Right ventricle myocardium inferior (tissue), 1 donor: ENCODE measurements at places on chromosomes 4 and X. TPM values are rescaled to one million over a fixed set of nuclear protein-coding genes. Genes with fewer than 3 reads are reported as not detected.

DNA sequence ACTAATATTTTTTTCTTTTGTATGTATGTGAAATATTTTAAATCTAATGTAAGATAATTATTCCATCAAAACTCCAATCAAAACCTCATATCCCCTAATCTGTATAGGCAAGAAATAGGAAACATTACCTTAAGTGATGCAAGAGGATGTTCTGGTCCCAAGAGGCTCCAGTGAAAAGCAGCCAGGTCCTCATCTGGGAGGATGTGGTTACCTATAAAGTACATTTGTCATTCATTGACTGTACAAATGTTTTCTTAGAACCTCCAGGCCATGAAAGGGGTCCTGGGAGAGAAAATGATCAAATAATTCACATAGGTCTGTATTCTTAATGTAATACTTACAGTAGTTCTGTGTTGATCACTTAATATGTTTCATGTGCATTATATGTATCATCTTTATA, 25.5 kb downstream of the FAM120C start:
- no peak for DNase-seq

- DNase-seq, result no peak
Measured at GRCh38 chr4:102454981-102455685, 46.0 kb upstream of the NFKB1 start.

Gene MAGEB17
- total RNA-seq, result not detected

GRCh38 chrX:140065961-140066662, 100.8 kb upstream of the CXorf66 start:
- DNase-seq, result no peak

Gene DBET
- not detected for total RNA-seq

Gene METAP1
- 67.4 TPM for total RNA-seq

Gene KLB
- 0.30 TPM for total RNA-seq

Gene VCX3A
- not detected for total RNA-seq

- no peak for DNase-seq
Measured at GRCh38 chr4:112552668-112553067, 36.7 kb upstream of the NEUROG2 start.

DNA sequence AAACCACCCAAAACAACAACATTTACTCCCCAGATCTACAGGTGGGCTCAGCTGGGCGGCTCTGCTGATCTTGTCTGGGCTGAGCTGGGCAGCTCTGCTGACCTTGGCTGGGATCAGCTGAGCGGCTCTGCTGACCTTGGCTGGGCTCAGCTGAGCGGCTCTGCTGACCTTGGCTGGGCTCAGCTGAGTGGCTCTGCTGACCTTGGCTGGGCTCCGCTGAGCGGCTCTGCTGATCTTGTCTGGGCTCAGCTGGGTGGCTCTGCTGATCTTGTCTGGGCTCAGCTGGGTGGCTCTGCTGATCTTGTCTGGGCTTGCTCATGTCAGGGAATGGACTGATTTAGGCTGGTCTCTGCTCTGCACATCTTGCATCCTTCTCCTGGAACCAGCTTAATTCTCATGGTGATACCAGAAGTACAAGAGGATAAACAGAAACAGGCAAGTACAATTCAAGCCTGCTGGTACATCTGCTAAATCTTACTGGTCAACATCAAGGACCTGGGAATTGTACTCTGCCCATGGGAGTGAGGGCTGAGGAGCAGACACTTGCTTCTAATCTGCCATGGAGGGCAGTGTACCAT, 248.5 kb upstream of the PSAPL1 start:
- peak; percentile 26 for DNase-seq

- DNase-seq, result no peak
Measured at GRCh38 chr4:169621731-169622492, 1.5 kb downstream of the CLCN3 start.

- DNase-seq, result no peak
Measured at GRCh38 chr4:157983300-157983699, 189.5 kb downstream of the GASK1B start.

Gene TEX11
- not detected for total RNA-seq

- no peak for DNase-seq
Measured at GRCh38 chrX:137441711-137442110, 124.2 kb upstream of the ZIC3 start.

DNA sequence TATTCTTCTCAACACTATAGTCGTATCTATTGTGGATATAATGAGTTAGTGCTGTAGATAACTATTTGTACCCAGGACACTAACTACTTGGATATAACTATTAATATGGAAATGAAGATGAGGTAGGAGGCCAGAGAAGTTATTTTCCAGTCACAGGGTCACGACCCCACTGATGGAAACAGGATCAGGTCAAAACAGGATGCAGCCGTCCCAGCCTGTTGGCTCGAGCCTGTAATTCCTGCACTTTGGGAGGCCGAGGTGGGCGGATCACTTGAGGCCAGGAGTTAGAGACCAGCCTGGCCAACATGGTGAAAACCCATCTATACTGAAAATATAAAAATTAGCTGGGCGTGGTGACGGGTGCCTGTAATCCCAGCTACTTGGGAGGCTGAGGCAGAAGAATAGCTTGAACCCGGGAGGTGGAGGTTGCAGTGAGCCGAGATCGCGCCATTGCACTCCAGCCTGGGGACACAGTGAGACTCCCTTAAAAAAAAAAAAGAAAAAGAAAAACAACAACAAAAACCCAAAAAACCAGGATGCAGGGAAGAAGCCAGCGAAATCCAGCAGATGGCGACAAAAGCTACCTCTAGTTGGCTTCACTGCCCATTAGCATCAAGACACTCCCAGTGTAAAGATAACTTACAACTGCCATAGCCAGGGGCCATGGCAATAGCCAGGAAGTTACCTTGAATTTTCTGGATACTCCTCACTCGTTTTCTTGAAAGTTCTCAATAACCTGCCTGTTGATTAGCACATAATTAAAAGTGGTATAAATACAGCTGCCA, 37.9 kb upstream of the NKAP start:
- DNase-seq, result no peak

GRCh38 chr4:104732766-104733165, 238.1 kb upstream of the CXXC4 start:
- no peak for DNase-seq

Gene C4orf54
- total RNA-seq, result 6.4 TPM

DNA sequence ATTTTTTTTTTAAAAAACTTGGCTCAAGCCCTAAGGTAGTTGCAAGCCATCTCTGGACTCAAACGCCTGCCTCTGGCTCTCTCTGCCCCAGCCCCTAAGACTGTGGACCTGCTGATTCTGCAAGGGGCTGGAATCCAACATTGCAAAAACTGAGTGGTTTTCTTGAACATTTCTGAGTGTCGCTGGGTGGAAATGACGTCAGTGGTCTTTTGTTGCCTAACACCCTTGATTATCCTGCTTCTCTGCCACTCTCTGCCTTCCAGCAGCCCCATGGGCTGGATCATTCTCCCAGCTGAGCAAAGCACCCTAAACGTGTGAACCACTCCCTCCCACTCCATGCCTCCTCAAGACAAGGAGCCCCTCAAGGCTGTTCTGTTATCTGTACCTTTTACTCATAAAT, 16.6 kb downstream of the BST1 start:
- DNase-seq, result no peak

- DNase-seq, result peak; percentile 4
Measured at GRCh38 chr4:3682236-3683076, 83.7 kb upstream of the ADRA2C start.

- DNase-seq, result no peak
Measured at GRCh38 chrX:41180194-41180908, 95.1 kb downstream of the USP9X start.

DNA sequence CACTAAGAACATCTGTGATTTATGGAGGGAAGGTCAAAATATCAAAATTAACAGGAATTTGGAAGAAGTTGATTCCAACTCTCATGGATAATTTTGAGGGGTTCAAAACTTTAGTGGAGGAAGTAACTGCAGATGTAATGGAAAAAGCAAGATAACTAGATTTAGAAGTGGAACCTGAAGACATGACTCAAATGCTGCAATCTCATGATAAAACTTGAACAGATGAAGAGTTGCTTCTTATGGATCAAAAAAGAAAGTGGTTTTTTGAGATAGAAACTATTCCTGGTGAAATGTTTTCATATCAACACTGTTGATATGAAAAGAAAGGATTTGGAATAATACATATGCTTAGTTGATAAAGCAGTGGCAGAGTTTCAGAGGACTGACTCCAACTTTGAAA, 9.7 kb downstream of the TMPRSS11F start:
- DNase-seq, result no peak

- DNase-seq, result no peak
Measured at GRCh38 chrX:107691024-107691448, 62.7 kb downstream of the PRPS1 start.
